HFF-Myc (cell line): ENCODE measurements at places on chromosomes 12 and 14.

DNA sequence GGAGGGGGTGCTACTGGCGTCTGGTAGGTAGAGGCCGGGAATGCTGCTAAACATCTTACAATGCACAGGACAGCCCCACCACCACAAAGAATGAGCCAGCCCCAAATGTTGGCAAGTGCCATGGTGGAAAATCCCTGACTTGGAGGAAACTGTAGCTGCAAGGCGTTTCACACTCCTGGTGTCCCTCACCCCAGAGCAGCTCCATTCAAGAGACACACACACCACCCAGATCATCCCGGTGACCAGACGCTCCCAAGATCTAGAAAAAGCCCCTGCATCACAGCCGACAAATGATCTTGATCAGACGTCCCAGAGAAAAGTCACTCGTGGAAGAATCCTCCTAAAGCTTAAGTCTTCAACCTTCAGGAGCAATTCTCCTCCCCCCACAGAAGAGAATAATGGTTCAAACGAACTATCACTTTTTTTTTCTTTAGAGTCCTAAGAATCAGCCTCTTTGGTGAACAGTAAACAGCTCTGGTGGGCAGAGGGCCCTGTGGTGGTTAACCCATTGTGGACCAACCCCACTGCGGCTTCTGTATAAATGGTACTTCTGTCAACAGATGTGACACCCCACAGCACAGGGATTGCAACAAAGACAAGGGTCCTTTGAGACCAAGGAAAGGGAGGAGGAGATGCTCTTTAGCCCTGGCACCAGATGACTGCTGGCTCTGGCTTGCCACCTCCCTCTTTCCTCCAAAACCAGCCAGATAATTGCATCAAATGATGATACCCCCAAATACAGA, 2.7 kb downstream of the GLTP start:
- no peak for DNase-seq

DNA sequence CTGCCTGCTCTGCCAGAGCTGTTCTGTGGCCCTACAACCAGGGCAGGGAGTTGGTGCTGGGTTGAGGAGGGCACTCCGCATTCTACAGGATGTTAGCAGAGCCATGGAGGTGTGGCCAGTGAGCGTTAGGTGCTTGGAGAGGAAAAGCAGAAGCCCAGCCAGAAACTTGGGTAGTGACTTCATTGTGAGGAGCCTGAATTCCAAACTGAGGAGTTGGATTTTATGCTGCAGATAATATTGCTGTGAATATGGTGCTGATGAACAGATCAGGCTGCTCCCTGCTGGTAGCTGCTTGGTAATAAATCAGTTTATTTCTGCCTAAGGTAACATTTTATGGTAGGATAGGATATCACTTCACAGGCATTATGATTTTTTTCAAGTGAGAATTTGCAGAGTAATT, 7.1 kb upstream of the CCDC175 start:
- no peak for DNase-seq

DNA sequence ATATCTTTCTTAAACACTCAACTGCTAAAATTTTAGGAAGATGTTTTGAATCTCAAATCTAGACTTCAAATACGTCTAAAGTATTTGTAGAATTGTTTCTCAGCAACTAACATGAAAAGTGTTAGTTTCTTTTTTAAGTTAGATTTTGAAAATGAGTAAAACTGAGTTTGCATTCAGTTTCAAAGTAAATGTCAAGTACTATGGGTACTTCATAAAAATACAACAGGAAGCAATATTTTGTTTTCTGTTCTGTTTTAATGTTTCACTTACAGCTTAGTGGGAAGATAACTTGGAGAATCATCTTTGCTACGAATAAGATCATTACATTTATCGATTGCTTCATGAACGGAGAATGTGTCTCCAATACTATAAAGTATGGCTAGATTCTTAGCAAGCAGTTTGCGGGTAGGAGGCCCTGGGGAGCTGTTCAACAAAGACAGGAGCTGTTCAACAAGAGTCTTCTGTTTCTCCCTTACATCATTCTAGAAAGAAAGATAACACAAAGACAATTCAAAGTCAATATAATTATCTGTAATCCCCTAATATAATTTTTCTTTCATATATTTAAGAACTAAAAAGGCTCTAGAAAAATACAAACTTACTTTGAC, 20.2 kb downstream of the HEATR5A start:
- DNase-seq, result no peak

- no peak for DNase-seq
Measured at GRCh38 chr12:121154793-121155375, 22.2 kb downstream of the P2RX7 start.

DNA sequence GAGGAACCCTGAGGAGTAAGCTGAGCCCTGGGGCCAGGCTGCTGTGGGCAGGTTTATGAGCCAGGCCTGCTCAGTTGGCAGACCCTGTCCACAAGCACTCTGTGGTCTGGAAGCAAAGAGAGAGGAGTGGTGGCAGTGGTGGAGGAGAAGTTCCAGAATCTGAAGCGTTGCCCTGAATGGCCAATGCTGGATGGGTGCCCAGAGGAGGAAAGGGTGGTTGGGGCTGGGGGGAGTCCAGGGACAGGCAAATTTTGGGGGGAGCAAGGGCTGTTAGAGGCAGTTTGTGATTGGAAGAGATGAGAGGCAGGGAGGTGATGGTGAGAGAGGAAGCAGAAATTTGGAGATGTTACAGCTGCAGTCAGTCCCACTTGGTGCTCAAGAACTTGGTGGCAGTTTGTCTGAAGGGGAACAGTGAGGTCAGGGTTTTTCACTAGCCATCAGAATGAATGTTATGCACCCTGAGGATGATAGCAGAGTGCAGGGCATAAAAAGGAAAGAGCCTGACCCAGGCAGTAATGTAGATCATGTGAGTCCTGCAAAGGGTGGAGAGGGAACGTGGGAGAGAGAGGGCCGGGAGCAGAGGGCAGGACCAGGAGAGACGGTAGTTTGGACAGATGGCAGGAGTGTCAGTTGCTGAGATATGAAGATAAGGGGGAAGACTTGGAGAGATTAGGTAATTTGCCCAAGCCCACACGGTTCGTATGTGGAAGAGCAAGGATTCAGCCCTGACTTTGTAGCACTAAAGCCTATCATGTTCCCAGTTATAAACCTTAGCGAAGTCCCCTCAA, 51.2 kb downstream of the GALNT8 start:
- DNase-seq, result no peak

- no peak for DNase-seq
Measured at GRCh38 chr14:20712904-20713303, 24.3 kb downstream of the ANG start.

DNA sequence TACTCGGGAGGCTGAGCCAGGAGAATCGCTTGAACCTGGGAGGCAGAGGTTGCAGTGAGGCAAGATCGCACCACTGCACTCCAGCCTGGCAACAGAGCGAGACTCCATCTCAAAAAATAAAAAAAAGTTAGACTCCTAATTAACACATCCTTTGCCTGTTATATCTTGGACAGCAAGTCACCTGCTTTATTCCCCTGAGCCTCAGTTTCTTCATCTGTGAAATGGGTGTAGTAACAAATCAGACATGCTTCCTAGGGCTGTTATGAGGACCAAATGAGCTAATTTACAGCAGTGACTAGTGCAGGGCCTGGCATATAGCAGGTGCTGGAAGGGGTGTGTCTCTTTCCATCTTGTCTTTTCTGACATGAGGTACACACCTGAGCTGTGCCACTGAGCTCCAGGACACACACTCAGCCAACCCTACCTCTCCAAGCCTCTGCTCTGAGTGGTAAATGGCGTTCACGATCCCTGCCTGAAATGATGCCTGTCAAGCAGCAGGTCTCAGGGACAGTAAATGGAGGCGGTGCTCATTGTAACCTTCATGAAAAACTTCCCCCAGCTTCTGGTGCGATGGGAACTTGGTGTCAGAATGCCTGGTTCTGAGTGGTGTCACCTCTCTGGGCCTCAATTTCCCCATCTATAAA, 31.7 kb downstream of the FOXN4 start:
- no peak for DNase-seq

GRCh38 chr12:109875572-109876131, 4.7 kb downstream of the GLTP start:
- no peak for DNase-seq
